ENCODE measurements at places on chromosomes 3 and 15.

DNA sequence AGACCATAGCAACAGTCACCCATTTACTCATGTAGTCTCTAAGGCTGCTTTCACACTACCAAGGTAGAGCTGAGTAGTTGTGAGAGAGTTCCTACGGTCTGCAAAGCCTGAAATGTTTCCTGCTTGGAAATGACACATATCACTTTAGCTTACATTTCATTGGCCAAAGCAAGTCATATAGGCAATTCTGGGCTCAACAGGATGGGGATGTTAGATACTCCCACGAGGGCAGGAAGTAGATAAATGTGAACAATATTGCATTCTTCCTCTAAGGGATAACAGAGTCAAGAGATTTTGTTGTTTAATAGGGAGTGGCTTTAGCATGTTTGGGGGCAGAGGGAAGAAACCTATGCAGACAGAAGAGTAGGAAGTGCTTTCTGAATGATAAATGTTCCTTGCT lies 355.6 kb upstream of the THRB start:
- no peak for DNase-seq

DNA sequence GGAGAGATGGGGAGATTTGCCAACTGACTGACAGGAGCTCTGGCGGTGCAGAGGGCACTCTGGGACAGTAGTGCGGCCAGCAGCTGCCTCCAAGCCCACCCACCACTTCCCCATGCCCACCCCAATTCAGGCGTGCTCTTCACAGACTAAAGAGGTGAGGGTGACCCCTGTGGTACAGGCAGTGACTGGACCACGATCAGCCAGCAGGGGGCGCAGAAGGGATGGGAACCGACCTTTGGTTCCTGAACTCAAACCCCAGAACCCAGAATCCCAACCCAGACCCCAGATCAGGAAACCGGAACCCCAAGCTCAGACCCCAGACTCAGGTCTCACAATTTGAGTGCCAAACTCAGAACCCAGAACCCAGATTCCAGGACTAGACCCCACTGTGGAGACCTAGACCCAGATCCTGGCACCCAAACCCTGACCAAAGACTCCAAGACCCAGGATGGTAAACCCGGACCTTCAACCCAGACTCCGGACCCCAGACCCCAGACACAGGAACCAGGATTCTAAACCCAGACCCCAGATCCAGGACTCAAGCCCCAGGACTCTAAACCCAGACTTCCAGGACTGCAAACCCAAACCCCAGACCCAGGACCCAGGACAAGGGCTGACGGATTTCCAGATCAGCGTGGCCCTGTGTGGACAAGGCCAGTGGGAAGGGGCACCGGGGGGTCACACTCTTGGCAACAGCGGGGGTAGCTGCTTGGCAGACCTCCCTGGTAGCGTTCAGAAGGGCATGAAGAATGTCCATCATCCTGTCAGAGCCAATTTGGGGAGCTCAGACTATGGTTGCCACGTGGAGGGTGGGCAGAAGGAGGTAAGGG lies 3.7 kb upstream of the MYL3 start:
- DNase-seq: peak; percentile 71

GRCh38 chr3:44080474-44081072 lies 161.1 kb upstream of the TOPAZ1 start:
- DNase-seq: no peak

GRCh38 chr3:114994554-114995341 lies 152.3 kb downstream of the ZBTB20 start:
- DNase-seq: no peak

GRCh38 chr3:58085616-58086015 lies 77.4 kb downstream of the FLNB start:
- no peak for DNase-seq

DNA sequence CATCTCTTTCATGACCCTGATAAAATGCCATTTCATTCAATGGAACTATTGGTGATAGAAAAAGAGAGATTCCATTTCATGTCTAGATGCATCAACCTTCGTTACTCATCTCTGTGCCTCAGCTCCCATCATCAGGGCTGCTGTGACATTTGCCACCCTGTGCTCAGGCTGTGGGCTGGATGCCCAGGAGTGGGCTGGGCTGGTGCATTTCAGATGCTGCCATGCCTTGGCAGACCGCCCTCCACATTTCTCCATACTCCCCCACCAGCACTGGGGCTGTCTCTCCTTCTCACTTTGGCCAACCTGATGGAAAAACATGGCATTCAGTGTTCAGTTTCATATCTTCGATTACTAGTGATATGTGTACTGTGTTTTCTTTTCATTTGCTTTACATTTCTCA lies 59.1 kb downstream of the DNASE1L3 start:
- no peak for DNase-seq

GRCh38 chr3:106570426-106570825 lies 701.6 kb upstream of the CBLB start:
- DNase-seq: no peak
